ENCODE measurements at places on chromosomes 1 and 21. TPM values are rescaled to one million over a fixed set of nuclear protein-coding genes. Genes with fewer than 3 reads are reported as not detected.

The LDLRAD1 gene
- not detected for total RNA-seq

The CD1B gene
- not detected for total RNA-seq

DNA sequence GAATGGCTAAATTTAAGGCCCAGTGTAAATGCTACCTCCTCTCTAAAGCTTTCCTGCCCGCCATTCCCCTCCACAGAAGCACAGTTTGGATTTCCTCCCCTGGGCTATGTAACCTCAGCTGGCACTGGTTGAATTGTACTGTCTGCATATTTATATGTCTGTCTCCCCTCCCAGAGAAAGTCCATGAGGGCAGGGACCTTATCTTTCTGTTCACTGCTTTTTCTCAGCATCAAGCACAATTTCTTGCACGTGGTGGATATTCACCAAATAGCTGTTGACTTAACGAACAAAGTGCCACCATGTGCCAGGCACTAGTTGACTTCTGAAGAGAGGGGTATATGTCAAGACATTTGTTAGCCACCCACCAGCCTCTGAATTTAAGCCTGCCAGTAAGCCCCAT is 9.5 kb upstream of the PDIK1L start:
- no peak for DNase-seq

DNA sequence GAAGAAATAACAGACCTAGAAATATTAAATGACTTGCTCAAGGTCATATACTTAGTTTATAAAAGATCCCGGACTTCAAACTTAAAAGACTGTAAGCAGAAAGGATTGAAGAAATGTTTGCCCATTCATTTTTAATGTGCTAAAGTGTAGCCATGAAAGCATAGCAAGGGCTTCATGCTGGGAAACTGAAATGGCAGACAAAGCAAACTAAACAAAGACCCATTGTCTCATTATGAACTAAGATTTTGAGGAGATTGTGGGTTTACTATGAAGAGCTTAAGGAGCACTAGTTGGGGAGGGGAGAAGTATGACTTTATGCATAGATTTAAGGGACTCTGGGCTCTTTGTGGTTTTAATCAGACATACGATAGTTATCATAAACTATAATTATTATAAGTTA is 26.3 kb downstream of the ADAMTS1 start:
- no peak for DNase-seq

DNA sequence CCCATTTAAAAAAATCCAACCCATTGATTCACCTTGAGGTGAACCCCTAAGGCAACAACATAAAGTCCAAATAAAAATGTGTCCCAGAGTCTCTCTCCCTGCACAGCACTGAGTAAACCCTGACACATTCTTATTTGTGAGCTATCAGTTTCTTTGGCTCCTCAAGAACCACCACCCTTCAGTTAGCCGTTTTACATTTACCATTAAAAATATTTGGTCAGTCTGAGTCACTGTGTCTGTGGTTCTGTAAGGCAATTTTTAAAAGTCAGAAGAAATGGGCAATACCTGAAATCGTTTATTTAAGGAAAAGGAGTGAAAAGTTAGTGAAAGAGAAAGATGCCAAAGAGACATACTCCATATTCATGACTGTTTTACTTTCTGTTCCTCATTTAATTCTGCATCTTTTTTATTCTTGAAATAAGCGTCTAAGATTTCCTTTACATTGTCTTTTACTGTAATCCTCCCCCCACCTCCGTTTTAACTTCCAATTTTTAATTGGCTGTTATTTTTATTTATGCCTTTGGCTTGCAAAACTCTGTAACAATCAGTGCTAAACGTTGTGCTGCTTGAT is 91.7 kb upstream of the IVNS1ABP start:
- no peak for DNase-seq

- no peak for DNase-seq
These were observed 4.2 kb upstream of the BSDC1 start for GRCh38 chr1:32398401-32398800.

GRCh38 chr21:18547347-18547746 is 143.8 kb upstream of the TMPRSS15 start:
- DNase-seq: no peak

The FBLIM1 gene
- total RNA-seq: 156 TPM

The RIMKLA gene
- total RNA-seq: not detected

The ATP6V1G3 gene
- not detected for total RNA-seq

The PADI2 gene
- 111 TPM for total RNA-seq

GRCh38 chr1:172449585-172450523 is 6.0 kb upstream of the PIGC start:
- DNase-seq: no peak

DNA sequence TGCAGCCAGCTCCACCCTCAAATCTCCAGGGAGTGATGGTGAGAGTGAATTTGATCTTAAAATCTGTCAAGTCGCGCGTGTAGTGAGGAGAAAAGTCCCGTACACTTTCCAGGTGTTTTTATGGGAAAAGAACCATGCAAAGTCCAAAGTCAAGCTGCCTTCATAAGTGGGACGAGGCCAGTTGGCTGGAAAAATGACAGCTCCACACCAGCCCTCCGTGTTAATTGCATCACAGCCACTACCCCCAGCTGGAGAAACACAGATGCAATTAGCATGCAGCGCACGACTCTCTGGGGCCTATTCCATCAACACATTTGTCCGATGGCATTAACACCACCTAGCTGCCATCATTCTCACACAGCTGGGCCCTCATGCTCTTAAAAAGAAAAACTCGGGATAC is 68.4 kb downstream of the KLHDC7A start:
- no peak for DNase-seq

DNA sequence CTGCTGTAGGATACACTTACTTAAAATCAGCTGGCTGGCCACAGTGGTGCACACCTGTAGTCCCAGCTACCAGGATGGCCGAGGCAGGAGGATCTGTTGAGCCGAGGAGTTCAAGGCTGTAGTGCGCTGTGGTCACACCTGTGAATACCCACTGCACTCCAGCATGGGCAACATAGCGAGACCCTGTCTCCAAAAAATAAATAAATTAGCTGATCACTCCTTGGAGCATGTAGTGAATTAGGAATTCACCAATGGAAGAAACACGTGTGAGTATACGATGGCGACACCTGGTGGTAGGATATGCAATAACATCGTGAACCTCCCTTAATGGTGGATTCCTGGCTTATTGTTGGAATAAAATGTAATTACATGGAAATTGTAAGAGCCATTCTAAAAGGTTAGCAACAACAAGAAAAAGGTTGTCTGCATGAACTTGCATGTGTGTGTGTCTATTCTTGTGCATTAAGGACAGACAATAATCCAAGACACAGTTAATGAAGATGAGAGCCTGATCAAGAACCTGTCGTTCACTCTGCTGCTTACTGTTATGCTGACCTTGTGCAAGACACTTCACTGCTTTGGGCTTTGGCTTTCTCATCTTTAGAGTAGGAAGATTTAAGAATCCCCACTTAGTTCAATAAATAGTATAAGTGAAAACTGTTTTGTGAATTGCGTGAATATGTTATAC is 38.6 kb upstream of the COX20 start:
- DNase-seq: no peak

GRCh38 chr1:27570784-27571183 is 33.2 kb downstream of the AHDC1 start:
- DNase-seq: no peak

DNA sequence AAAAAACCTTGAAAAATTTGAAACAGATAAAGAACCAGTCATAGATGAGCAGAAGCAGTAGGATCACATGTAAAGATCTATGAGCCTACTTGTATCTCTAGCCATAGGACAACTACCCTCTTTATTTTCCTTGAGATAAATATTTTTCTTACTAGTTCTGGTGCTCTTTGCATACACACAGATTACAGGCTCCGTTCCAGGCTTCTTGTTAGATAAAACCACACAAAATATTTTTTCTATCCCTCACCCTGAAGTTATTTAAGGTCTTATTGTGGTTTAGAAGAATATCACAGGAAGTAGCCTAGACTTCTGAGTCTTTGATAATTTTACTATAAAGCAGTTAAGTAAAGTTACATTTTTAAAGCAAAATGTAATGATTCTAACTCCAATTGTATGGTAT is 512.2 kb downstream of the NEGR1 start:
- no peak for DNase-seq

DNA sequence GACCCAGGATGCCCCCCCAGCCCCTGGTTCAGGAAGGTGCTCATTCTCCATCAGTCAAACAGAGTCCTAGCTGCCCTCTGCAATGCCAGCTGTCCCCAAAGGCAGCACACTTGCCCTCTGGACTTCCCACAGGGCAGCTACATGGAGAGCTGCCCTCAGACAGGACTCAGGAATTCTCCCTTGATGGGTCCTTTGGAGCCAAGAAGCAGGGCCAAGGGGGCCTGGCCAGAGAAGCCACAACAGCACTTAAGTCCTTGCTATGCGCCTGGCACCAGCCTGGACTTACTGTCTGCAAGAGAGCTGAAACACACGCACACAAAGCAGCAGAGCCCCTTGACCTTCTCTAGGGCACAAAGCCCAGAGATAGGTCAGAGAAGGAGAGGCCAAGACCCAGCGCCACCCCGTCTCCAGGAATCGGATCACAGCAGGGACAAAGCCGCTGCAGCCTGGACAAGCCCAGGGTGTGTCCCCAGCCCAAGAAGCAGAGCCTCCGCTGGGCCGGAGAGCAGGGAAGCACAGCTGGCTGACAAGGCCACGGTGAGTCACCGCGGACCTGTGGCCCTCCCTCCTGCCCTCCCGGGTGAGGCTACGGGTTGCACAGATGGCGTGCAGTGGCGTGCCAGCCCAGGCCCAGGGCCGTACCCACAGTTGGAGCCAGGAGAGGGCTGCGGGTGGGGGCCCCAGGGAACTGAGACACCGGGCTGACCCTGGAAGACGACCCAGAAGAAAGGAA is 1.7 kb downstream of the WNT9A start:
- peak; percentile 93 for DNase-seq

The FAAH gene
- 15.3 TPM for total RNA-seq

The PGLYRP3 gene
- total RNA-seq: not detected

DNA sequence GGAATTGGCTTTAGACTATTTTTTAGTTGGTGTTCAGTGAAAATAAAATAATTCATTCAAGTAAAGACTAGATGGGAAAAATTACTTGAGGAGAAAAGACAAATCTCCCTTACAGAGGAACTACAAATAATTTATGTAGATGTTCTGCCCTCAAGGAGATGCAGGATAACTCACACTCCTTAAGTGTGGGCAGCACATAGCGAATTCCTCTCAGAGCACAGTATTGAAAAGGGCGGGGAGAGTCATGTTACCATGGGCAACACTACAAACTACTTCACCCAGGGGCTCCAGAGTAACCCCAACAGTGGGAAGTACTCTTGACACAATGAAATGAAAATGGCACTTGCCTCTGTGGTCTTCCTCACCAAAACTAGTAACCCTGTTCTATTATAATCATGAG is 20.6 kb upstream of the LAMC2 start:
- no peak for DNase-seq

The FYB2 gene
- not detected for total RNA-seq

GRCh38 chr1:96837781-96838216 is 116.2 kb downstream of the PTBP2 start:
- DNase-seq: no peak

The FCER1A gene
- not detected for total RNA-seq

- no peak for DNase-seq
These were observed 12.4 kb downstream of the PRPF38A start for GRCh38 chr1:52416811-52417210.

The KAZN gene
- total RNA-seq: 47.1 TPM

The ACTA1 gene
- 0.55 TPM for total RNA-seq

The OR1C1 gene
- total RNA-seq: not detected

DNA sequence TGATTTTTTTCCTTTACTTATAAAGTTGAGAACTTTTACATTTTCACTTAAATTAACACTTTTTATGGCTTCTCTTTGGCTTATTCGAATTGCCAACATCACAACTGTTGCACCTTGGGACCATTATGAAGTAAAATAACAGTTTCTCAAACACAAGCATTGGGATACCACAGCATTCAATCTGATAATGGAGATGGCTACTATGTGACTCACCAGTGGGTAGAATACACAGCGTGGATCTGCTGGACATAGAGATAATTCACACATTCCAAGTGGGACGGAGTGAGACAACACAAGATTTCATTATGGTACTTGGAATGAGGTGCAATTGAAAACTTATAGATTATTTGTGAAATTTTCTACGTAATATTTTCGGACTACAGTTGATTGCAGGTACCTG is 68.0 kb downstream of the ADAMTS1 start:
- no peak for DNase-seq

DNA sequence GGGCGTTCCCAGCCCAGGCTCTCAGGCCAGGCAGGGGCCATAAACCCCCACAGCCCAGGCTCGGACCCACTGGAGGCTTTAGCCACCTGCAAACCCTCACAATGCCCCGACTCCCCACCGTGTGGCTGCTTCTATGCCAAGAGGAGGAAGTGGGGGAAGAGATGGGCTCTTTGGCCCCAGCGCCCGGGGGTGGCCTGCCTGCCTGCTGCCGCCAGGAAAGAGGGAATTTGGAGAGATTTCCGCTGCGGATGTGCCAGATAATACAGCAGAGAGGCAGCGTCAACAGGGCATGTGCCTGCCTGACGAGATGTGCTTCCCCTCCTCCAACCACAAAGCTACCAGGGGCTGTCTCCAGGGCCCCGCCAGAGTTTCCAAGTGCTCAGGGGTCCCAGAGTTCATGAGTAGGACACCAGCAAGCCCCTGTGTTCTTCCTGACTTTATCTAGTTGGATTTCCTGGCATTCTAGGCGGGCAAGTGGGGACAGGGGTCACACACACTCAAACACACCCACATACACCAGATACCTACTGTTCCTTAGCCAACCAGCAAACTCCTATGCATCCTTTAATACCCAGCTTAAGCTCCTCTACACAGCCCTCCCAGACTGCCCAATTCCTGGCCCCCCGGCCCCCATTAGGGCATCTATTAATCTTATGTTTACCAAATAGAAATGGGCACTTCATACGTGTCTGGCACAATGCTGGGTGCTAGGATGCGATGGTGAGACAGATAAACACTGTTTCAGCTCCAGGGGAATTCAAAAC is 14.1 kb downstream of the EPHA2 start:
- DNase-seq: no peak

DNA sequence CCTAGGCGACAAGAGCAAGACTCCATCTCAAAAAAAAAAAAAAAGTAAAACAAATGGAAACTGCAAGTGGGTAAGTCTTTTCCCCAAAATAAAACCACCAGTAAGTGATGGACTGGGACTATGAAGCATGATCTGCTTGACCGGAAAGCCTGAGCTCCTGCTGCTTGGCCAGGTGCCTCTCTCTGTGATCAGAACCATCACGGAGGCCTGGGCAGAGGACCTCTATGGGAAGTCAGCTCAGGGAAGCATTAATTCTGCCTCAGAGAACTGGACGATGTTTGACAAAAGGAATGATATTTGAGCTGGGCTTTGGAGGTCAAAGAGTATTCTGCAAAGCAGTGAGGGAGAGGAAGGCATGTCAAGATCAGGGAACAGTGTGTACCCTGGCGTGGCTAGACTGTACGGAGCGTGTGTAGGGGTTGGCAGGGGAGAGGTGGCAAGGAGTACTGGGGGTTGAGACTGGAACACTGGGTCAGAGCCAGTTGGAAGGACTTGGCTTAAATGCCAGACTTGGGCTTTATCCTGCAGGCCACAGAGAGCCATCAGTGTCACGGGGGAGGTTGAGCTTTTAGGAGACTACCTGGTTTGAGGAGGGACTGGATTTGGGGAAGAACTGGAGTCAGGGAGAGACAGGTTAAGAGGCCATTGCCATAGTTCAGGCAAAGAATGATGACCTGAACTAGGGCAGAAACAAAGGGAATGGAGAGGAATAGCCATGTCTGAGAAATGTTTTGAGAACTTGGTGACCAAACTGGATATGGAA is 16.4 kb downstream of the ATP1A2 start:
- DNase-seq: no peak
